ENCODE measurements at places on chromosomes 4 and X.

GRCh38 chr4:88645994-88646393 lies 51.6 kb downstream of the NAP1L5 start:
- no peak for DNase-seq

DNA sequence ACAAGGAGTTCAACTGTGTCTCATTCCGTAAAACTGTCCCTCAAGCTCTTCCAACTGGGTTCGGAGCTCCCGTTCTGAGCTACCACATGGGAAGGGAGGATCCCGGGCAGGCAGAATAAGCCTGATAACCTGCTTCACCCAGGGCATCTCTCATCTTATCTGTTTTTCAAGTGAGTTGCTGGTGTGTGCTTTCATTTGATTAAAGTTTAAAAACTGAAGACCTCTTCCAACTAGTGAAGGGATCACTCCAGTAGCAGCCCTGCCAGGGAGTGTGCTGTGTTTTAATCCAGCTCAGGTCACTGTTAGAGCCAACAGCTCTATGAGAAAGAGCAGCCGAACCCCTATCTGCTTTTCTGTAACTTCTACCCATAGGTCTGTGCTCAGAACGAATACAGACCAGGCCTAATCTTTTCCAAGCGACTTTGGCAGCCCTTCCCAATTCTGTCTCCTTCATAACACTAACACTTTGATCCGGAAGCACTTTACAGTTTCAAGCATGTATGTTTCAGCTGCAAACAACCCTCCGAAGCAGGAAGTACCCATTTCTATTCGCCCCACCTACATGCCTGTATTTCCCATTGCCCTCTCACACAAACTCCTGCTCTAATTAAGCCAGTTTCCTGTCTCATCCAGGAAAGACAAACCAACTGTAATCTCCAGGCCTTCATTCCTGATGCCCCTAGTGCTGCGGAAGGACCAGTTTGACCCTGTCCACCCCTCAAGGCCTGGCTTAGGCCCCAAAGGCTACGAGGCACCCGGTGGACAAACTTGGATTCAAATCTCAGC lies 60.9 kb downstream of the IRF2 start:
- DNase-seq, result no peak

DNA sequence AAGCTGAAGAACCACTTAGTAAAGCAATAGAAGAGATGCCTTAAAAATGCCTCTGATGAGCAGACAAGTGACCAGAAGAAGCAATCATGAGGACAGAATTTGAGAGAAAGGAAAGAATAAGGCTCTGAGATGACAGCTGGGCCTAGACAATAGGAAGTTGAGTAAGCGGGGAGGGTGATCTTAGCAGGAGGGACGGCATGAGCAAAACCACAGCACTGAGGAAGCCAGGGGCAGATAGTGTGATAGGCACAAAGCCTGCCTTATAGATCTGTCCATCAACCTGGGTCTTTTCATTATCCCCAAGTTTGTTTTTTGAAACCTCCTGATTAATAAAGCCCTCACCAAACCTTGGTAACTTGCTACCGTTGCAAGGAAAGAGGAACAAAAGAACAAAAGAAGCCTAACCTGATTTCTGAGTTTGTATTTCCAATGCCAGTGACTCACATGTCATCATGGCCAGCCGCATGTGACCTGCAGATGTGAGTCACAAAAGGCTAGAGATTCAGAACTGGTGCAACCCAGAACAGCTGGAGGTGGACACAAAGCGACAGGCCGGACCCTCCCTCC lies 55.7 kb upstream of the PPARGC1A start:
- no peak for DNase-seq

DNA sequence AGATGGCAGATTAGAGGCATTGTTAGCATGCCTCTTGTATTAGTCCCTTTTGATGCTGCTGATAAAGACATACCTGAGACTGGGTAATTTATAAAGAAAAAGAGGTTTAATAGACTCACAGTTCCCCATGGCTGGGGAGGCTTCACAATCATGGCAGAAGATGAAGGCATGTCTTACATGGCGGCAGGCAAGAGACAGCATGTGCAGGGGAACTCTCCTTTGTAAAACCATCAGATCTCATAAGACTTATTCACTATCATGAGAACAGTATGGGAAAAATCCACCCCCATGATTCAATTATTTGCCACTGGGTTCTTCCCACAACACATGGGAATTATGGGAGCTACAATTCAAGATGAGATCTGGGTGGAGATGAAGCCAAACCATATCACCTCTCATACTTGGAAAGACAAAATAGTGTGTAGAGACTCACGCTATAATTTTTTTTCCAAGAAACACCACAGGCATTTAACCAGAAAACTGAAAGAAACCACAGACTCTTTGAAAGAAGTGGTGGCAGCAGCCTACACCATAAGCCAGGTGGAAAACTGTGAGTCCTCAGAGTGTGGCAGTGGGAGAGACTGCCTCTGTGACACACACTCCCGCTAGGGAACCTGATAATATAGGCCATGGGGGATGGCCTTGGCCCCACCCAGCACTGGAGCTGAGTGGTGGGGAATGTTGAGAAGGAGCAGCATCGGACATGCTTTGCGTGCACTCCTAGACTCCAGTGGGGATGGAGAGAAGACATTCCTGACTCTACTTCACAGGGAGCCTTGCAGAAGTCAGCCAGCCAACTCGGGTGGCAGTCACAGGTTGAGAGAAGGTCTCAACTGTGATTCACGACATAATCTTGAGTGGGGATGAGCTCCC lies 51.5 kb downstream of the SLC2A9 start:
- no peak for DNase-seq

GRCh38 chr4:7885216-7886006 lies 54.2 kb downstream of the AFAP1 start:
- DNase-seq, result no peak

DNA sequence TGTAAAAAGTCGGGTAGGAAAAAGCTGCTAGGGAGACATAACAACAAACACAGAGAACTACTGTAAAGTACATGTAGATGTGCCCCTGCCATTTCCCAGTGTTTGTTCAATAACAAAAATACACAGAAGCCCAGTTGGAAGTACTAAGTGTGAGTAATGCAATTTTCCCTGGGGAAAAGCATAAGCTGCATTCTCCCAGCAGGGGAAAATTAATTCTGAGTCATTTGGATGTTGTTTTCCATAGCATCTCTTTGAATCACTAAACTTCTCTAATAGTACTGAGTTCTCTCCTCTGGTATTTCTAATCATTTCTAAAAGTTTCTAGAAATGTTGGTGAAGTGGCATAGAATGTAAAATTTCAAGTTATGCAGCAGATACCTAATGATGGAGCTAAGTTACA lies 1114.9 kb downstream of the C4orf33 start:
- DNase-seq, result no peak

- DNase-seq, result no peak
Observed at GRCh38 chr4:41349021-41349420, 92.3 kb downstream of the UCHL1 start.

GRCh38 chrX:15606136-15606535 lies 5.4 kb upstream of the ACE2 start:
- no peak for DNase-seq

- DNase-seq, result no peak
Observed at GRCh38 chr4:33134366-33134765, 2414.2 kb downstream of the PCDH7 start.

DNA sequence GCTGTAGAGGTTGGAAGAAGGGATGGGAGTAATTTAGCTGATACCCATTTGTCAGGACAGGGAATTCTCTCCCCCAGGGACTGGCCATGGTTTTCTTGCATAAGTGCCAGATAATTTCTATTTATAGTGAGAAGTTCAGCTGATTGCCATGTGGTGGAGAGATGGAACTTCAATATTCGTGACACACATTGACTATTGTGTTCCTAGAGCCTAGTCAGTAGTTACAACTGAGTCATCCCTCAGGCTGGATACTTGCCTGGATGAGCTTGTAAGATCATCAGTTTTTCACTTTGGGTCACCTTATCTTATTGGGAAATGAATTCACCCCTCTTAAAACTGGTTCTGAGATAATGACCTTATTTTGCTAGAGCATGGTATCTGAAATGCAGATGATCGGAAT lies 32.2 kb downstream of the CFAP299 start:
- DNase-seq, result no peak

- DNase-seq, result no peak
Observed at GRCh38 chr4:158169506-158169905, 3.3 kb downstream of the GASK1B start.

DNA sequence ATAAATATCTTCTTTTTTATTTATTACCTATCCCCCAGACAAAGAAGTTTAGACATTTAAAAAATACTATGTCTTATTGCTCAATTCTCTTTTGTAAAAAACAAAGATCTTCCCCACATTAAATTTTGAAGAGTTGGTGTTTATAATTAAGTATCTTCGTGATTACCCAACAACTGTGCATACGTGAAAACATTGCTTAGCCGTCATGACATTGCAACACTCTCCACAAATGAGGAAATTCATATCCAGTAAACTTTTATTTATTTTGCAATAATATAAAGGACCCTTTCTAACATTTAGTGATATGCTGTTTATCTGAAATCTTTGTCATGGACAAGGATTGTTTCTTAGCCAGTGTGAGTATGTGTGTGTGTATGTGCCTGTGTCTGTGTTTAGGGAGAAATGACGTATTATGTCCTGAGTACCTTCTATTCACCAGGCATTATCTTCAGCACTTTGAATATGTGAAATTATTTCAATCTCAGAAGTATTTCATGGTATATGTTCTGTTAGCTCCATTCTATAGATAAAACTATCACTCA lies 26.1 kb upstream of the EREG start:
- no peak for DNase-seq

GRCh38 chr4:162075726-162076125 lies 88.1 kb downstream of the FSTL5 start:
- no peak for DNase-seq

- no peak for DNase-seq
Observed at GRCh38 chrX:121128925-121129877, 81.8 kb downstream of the GLUD2 start.

- DNase-seq, result no peak
Observed at GRCh38 chr4:57094832-57095223, 15.4 kb downstream of the IGFBP7 start.

DNA sequence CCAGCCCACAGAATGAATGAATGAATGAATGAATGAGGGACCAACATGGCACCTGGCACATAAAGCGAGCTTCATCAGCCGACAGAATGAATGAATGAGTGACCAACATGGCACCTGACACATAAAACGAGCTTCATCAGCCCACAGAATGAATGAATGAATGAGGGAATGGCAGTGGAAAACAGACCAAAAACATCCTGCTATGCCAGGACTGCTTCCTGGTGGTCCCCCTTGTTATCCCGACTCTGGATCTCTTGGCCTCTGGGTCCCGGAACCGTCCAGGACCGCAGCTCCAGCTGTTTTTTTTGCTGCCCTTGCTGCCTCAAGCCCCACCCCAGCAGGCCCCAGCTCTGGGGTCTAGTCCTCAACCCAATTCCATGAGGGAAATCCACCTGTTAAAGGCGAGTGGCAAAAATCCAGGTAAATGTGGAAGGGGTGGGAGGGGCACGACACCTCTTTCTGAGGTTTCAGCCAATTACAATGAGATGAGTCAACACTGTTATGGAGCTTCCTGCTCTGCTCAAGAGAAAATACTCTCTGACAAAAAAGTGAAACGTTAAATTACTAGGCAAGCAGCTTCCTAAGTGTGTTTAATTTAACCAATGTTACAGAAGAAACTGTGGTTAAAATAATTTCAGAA lies 72.0 kb upstream of the MTNR1A start:
- DNase-seq, result no peak

GRCh38 chrX:20317873-20318272 lies 51.2 kb upstream of the RPS6KA3 start:
- DNase-seq, result no peak

DNA sequence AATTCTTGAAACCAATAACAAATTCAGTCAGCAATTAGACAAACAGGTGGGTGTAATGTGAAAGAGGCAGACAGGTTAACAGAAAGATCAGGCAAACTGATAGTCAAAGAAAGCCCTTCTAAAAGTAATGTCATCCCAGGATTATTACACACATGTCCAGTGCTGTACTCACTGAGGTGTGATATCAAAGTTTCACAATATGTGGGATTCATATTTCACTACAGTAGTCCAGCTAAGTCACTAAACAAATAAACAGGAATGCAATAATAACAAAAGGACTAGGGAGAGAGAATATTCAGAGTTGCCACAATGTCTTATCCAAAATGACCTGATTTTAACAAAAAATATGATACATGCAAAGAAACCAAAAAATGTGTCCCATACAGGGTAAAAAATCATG lies 787.5 kb downstream of the FSTL5 start:
- DNase-seq, result no peak

DNA sequence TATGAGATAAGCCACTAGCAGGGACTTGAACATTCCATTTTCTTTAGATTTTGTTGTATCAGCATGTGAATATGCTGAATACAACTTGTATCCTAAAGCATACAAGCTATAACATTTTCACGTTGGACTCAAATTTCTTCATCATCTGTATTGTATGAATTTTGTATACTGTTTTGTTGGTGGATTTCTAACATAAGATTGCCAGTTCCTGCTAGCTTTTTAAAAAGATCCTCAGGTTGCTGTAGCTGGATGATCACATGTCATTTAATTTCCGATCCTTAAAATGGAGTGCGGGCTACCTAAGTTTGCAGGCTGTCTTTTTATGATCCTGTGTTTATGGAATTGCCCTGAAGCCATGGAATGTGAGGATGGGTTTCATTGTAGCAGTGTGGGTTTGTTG lies 6.9 kb downstream of the PDLIM5 start:
- DNase-seq, result no peak

DNA sequence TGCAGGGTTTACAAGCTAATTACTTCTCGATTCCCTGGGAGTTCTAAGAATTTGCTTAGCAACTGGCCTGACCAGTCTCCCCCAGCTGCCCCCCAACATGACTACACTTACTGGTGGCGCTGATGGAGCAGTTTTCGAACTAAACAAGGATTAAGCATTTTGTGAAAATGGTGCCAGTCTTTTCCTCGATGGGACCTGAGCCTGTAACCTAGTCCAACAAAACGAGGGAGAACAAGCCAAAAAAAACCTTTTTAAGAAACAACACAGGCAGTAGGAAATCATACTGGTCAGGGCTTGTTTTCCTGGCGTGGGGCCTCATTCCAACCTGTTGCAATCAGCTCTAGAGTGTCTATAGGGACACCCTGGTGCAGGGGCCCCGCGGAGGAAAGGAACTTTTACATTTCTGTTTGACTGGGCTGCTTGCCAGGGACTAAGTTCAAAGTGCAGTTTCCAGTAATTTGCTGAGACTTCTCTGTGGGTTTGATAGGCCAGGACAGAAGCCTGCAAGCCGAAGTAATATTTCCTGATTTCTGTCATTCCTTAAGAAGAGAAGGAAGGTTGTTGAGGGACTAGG lies 158.7 kb downstream of the SPRY1 start:
- no peak for DNase-seq

GRCh38 chr4:165312506-165312905 lies 15.0 kb upstream of the MSMO1 start:
- no peak for DNase-seq
